ENCODE measurements at places on chromosomes 5 and 9.

GRCh38 chr9:124264823-124265233 is 7.1 kb downstream of the NEK6 start:
- no peak overlapping the region for H3K4me3 ChIP-seq
- DNase-seq: no peak
- no peaks in the 10 kb centered on the region for H3K36me3 ChIP-seq
- no peaks in the 10 kb centered on the region for H3K27me3 ChIP-seq

DNA sequence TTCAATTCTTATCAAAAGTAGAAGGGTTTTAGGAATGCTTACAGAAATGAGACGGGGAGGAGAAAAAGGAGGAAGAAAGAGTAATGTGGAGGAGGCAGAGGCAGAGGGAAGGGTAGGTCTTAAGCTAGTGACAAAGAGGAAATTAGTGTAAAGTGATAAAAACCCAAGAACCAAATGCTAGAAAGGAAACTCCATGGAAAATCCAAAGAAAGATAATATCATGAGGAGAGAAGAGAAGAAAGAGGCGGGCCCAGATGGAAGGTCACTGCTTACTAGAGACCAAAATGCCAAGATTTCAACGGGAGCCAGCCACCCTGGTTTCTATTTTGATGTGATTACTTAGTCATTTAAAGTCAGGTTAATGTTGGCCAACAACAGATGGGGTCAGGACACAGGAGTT is 68.6 kb upstream of the IL12B start:
- no peak overlapping the region for H3K4me3 ChIP-seq
- no peak for DNase-seq
- H3K27me3 ChIP-seq: peaks cover 5% of the 10 kb centered on the region
- no peaks in the 10 kb centered on the region for H3K36me3 ChIP-seq
- no peaks in the 10 kb centered on the region for H3K4me1 ChIP-seq

- H3K4me3 ChIP-seq: peak overlapping the region; percentile 62
- no peaks in the 10 kb centered on the region for H3K36me3 ChIP-seq
- DNase-seq: no peak
- peaks cover 55% of the 10 kb centered on the region for H3K4me1 ChIP-seq
- H3K27ac ChIP-seq: peak overlapping the region; percentile 73
Observed at GRCh38 chr5:59038798-59039295, 456.0 kb downstream of the RAB3C start.

- no peak overlapping the region for H3K27ac ChIP-seq
- no peaks in the 10 kb centered on the region for H3K36me3 ChIP-seq
- no peaks in the 10 kb centered on the region for H3K4me1 ChIP-seq
- no peak for DNase-seq
- no peaks in the 10 kb centered on the region for H3K27me3 ChIP-seq
Observed at GRCh38 chr5:4374866-4375265, 765.3 kb upstream of the ADAMTS16 start.

DNA sequence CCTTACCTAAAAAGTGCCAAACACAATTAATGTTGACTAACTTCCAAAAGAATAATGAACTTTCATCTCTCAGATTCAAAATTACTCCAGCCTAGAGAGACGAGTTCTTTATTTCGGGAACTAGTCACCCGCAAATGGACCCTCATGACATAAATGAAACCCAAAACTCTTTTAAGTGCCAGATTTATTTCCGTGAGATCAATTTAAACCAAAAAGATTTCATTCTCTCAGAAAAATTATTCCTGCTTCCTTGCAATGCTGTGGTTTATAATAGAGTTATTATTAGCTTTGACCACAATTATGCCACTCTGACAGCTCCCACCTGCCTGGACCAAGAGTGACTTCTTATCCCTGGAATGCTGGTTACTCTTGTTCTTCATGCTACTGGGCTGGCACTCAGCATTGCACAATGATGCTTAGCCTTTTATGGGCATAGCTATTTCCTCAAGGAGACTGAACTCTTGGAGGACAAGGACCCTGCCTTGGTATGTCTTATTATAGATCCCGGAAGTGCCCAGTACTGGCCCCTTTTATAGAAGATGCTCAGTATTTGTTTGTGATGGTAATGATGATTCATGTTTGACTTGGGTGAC is 183.5 kb downstream of the SNX18 start:
- no peaks in the 10 kb centered on the region for H3K27me3 ChIP-seq
- H3K36me3 ChIP-seq: no peaks in the 10 kb centered on the region
- peaks cover 24% of the 10 kb centered on the region for H3K4me1 ChIP-seq
- no peak for DNase-seq
- no peak overlapping the region for H3K4me3 ChIP-seq
- H3K27ac ChIP-seq: no peak overlapping the region

DNA sequence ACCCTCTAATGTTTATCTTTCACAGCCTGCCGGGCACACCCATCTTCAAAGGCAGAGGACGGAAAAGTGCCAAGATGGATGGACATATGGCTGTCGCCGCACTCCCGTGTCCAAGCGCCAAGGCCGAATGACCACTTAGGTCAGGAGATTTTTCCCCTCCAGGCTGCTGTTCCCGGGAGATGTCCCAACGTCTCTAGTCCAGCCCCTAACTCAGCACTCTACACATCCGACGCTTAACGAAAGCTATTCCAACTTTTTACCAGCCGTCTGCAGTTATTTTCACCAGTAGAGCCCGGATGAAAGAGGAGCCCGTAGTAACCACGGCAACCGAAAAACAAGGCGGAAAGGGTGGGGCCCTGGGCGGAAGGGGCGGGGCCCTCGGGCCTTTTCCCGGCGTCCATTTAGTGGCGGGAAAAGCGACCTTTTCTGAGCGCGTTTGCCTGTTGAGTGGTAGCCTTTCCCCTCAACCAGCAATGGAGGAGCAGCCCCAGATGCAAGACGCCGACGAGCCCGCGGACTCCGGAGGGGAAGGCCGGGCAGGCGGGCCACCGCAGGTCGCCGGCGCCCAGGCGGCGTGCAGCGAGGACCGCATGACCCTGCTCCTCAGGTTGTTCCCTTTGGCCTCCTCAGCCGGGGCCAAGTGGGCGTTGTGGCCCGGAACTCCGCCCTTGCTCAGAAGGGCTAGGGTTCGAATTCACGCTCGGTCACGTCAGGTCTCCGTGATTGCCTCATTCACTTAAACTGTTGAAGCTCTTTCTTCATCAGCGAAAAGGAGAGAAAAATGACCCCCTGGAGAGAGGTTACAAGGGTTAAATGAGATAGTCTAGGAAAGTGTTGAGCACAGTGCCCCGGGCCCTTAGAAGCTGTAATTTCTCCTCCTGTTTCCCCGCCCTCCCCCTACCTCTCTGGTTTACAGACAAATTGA is at the start of gene CENPH:
TSS of gene CENPH (plus strand) at position 422 of the 925 bp plus-strand sequence. CDS start at position 474, 52 bp downstream.
- no peaks in the 10 kb centered on the region for H3K27me3 ChIP-seq
- peaks cover 13% of the 10 kb centered on the region for H3K4me1 ChIP-seq
- H3K36me3 ChIP-seq: no peaks in the 10 kb centered on the region
- DNase-seq: peak; percentile 87
- H3K27ac ChIP-seq: peak within 1 kb of the TSS; percentile 82

DNA sequence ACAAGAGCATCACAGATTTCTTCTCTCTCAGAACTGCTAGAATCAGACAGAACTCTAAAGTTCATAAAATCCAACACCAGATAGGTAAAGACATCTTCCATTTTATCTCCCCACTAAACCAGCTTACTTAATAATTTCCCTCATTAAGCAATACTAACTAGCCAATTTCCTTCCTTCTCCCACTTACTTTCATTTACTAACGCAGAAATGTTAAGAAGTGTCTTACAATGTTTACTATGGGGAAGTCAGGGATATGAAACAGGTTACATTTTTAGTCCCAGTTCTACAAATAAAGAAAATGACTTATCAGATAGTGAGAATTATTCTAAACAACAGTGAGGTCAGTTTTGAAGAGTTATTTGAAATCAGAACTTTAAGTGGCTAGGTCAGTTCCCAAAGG is 236.5 kb downstream of the FBXL17 start:
- H3K4me3 ChIP-seq: no peak overlapping the region
- no peaks in the 10 kb centered on the region for H3K27me3 ChIP-seq
- no peak overlapping the region for H3K27ac ChIP-seq
- H3K36me3 ChIP-seq: no peaks in the 10 kb centered on the region

DNA sequence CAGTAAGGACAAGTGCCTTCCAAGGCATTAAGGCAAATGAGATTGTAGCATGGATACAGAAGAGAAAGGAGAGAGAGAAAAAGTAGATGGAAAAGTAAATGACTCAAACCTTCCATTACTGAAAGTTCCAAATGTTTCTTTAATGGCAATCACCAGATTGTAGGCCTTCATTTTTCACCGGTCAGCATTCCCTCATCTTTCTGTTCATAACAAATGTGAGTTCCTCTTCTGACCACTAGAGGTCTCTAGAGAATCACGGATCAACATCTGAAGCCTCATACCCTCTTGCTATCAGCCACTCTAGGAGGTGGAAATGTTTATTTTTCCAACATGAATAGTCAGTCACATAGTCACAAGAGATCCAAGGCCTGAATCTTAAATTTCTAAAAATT is 73.6 kb upstream of the RPS23 start:
- no peak overlapping the region for H3K27ac ChIP-seq
- H3K4me3 ChIP-seq: no peak overlapping the region

DNA sequence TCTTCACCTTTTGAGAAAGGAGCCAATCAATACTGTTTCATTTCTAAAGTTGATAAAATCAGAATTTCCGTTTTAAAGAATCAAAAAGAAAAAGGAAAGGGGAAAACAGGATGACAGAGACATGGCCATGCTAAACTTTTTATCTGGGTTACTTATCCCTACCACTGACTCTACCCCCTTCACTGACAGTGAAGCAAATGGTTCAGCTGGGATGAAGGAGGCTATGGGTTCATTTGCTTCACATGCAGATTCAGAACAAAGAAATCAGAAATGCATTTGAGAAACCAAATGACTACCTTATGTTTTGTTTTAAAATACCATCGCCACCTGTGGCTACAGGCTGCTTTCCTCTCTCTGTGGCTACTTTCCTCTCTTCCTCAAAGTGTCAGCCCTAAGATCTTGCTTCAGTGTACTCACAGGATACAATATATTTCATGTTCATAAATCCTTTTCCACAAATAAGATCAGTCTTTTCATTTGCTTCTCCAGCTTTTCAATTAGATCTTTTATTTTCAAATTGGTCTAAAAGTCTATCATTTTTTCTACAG is 53.3 kb downstream of the LPAR1 start:
- no peak for DNase-seq
- H3K36me3 ChIP-seq: no peaks in the 10 kb centered on the region
- H3K4me1 ChIP-seq: no peaks in the 10 kb centered on the region

DNA sequence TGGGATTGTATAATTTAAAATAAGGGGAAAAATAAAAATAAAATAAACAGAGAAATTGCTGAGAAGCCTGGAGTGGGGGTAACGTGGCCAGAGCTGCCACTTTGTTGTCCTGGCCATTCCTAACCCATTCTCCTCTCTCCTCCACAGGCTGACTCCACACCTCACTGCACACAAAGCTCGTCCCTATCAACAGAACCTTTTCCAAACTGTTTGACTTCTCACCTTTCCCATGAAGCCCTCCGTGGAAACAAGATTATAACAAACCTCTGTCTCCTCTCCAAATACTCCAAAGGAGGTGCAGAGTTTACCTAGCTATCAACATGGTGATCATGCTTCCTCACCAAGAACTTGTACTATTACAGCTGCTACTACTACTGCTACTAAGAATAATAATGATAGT is 151.1 kb downstream of the GLIS3 start:
- no peaks in the 10 kb centered on the region for H3K36me3 ChIP-seq
- H3K4me3 ChIP-seq: no peak overlapping the region
- no peaks in the 10 kb centered on the region for H3K27me3 ChIP-seq
- no peak for DNase-seq
- H3K27ac ChIP-seq: no peak overlapping the region

GRCh38 chr9:35067056-35067455 is 5.4 kb downstream of the VCP start:
- H3K36me3 ChIP-seq: peaks cover 61% of the 10 kb centered on the region
- H3K27ac ChIP-seq: no peak overlapping the region
- H3K27me3 ChIP-seq: no peaks in the 10 kb centered on the region
- DNase-seq: no peak
- H3K4me1 ChIP-seq: peaks cover 31% of the 10 kb centered on the region

DNA sequence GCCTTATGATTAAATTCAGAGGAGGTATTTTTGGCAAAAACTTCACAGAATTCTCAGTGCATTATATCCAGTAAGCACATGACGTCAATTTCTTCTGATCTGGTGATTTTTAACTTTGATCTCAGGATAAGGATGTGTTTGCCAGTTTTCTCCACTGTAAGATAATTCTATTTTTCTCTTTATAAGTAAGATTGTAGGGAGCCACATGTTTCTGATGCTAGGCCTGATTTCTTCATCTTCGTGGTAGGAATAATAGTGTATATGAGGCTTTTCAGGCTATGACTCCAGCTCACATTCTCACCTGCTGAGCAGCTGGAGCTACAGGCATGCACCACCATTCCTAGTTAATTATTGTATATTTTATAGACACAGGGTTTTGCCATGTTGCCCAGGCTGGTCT is 32.1 kb upstream of the LMNB1 start:
- H3K4me3 ChIP-seq: no peak overlapping the region
- no peak for DNase-seq
- H3K4me1 ChIP-seq: no peaks in the 10 kb centered on the region
- no peak overlapping the region for H3K27ac ChIP-seq
- H3K36me3 ChIP-seq: no peaks in the 10 kb centered on the region

GRCh38 chr5:28281351-28281750 is 1243.0 kb upstream of the CDH9 start:
- no peak for DNase-seq
- no peak overlapping the region for H3K4me3 ChIP-seq
- H3K27ac ChIP-seq: no peak overlapping the region

- H3K4me1 ChIP-seq: peaks cover 64% of the 10 kb centered on the region
- no peak for DNase-seq
Observed at GRCh38 chr5:79803007-79803406, 113.4 kb downstream of the CMYA5 start.

DNA sequence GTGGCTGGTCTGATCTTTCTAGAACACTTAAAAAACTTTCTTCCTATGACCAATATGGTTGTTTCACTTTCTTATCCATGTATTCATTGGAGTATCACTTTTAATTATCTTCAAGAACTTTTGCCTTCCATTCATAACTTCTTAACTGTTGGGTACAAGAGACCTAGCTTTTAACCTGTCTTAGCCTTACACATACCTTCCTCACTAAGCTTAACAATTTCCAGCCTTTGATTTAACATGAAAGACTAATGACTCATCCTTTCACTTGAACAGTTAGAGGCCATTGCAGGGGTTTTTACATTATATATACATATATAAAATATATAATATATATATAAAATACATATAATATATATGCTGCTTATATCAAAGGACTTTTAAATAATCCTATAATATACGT is 57.9 kb downstream of the ABHD17B start:
- no peak overlapping the region for H3K27ac ChIP-seq
- no peaks in the 10 kb centered on the region for H3K36me3 ChIP-seq
- DNase-seq: no peak
- no peaks in the 10 kb centered on the region for H3K27me3 ChIP-seq

Data from heart right ventricle (tissue), 16 donors.